ENCODE measurements at places on chromosomes 13 and 19.
A peak's percentile ranks its signal among the peaks of the same experiment; 100 is the strongest.

- DNase-seq = no peak
Observed at GRCh38 chr19:47529018-47529742, 14.3 kb upstream of the NAPA start.

GRCh38 chr13:20832861-20833260 is 59.1 kb upstream of the EEF1AKMT1 start:
- DNase-seq = no peak

- DNase-seq = no peak
Observed at GRCh38 chr19:51000981-51001380, 423 bp downstream of the KLK8 start.

DNA sequence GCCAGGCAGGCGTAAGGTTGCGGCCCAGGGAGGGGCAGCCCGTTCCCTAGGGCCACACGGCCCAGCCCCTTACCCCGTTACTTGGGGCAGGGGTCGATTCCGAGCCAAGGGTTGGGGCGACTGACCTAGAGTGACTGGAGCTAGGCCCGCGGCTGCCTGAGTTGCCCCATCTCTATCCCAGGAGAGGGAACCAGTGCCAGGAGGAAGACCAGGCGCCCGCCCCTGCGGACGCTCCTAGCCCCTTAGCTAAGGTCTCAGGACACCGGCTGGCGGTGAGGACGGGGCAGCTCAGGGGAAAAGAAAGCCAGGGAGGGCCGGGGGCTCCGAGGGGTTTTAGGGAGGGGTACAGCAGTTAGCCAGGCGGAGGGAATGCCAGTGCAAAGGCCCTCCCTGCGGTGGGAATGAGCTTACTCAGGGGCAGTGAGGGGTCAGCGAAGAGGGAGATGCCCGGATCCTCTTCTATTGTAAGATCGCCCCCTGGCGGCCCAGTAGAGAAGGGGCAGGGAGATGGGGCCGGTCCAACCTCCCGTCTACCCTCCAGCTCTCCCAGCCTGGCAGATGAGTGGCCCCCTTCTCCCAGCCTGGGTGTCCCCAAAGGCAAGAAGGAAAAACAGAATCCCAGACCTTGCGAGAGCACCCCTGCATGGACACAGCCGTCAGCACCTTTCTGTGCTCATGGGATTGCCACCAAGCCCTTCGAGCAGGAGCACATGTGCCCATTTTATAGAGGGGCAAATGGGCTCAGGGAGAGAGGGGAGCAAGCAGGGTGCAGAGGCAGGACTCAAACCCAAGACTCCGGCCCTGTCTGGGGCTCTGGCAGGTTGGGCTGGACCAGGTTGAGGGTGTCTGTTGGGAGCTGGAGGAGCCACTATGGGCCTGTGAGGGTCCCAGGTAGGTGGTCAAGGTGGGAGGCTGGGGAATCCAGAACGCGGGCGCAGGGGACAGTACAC is 16.3 kb downstream of the CILP2 start:
- no peak for DNase-seq

DNA sequence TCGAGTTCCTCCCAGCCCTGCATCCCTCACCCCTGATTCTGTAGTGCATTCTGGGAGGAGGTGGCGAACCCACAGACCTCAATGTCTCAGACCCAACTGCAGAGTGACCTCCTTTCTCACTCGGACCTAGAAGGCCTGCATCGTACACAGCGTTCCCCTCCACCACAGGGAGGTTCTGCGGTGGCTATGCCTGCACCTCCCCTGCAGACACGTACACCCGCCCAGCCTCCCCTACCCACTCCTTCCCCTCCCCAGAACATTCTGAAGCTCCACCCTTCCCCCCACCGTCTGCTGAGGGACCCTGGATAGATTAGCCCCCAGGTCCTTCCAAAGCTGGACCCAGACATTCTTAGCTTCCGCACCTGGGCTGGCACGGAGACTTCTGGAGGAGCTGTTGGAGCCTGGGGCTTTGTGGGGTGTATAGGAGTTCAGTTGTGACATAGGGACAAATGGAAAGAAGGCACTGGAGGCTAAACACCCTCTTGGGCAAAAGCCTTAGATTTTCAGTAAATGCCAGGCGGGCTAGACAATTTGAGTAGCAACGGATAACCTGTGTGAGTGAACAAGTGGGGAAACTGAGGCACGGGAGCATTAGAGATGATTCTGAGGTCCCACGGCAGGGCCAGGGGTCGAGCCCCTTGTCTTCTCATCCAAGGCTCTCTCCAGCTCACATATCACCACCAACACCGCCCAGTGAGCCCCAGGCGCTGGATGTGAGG is 420 bp upstream of the FSD1 start:
- no peak for DNase-seq

DNA sequence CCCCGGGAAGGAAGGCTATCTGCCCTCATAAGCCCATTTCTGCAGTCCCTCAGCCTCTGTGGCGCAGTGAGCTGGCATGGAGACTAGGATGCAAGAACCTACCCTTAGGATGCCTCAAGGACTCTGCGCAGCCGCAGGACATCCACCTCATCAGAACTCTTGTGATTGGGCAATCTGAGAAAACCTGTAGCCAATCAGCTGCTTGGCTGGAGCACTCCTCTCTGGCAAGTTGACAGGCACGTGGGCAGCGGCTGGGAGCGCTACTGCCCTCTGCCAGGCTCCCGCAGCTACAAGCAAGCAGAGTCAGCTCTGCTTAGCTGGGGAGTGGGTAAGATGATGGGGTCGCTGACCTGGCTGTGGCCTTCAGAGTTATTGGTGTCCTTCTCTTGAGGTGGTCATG is 1.5 kb upstream of the ECSIT start:
- peak; percentile 45 for DNase-seq

- no peak for DNase-seq
Observed at GRCh38 chr19:36679455-36679854, 8.0 kb upstream of the ZNF567 start.

DNA sequence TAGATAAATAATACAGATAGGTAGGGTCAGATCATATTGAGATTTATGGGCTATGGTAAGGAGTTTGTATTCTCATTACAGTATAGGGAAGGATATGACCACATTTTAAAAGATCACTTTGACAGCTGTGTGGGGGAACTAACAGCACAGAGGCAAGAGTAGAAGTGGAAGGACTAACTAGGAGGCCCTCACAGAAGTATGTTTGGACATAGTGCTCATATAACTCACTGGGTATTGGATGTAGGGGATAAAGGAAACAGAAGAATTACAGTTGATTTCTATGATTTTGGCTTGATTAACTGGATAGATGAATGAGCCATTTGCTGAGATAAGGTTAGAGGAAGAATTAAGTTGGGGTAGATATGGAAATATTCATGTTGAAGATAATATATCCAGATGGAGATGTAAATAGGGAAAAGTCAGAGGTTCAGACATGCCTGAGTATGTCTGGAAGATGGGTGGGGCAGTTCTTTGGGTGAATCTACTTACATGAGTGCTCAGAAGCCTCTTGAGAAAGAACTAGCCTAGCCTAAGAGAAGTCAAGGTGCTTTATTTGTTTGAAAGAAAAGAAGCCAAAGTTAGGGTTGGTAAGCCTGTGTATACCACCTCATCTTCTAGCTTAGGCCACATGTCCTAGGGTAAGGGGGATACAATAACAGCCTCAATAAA is 133.4 kb downstream of the NDFIP2 start:
- no peak for DNase-seq

GRCh38 chr13:57353831-57354230 is 186.8 kb downstream of the PRR20E start:
- DNase-seq = no peak

- no peak for DNase-seq
Observed at GRCh38 chr13:111215081-111216047, 100.3 kb downstream of the ARHGEF7 start.

- no peak for DNase-seq
Observed at GRCh38 chr13:33710924-33711323, 107.0 kb upstream of the RFC3 start.

GRCh38 chr13:99431927-99432608 is 69.2 kb upstream of the TM9SF2 start:
- no peak for DNase-seq

DNA sequence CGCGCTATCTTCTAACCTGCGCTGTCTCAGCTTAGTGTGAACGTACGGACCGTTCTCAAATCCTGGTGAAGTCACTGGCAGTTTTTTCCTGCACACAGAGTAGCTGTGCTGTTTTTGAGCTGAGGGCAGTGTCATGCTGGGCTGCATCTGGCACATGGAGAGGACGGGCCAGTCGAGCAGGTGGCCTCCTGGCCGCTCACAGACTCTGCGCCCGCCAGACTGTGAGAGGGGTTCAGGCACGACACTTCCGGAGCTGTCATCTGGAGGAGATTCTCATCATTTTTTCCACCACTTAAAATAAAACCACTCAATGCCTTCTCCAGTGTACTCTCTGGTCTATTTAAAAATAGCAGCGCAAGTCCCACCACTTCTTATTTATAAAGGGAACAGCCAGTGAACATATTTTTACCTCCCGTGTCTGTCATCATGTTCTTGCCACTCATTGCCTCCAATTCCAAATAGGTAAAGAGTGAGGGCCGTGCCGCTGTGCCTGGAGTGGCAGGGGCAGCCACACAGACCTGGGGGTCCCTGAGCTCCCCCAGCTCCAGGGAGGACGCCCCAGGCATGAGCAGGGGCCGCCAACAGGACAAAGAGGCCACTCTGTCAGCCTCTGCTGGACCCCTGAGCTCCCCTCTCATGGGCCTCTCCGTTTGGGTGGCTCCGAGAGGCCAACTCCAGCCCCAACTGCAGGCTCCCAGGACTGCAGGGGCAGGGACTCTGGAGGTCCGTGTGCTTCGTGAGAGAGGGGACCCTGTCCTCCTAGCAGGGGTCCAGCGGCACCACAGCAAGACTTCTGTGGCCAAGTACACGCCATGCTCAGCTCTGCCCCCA is 36.9 kb upstream of the GRTP1 start:
- no peak for DNase-seq

GRCh38 chr13:23905766-23906165 is 8.5 kb upstream of the C1QTNF9B start:
- DNase-seq = no peak

DNA sequence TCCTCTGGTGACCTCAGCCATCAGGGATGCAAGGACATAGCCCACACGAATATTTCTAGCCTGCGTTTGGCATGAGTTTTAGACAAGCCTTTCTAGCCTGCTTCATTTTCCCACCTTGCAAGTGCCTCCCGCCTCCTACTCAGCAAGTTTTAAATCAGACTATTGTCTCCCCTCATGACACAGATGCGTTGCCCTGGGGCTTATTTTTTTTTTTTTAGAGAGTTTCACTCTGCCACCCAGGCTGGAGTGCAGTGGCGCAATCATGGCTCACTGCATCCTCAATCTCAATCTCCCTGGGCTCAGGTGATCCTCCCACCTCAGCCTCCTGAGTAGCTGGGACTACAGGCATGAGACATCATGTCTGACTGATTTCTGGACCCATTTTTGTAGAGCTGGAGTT is 14.6 kb downstream of the GJB2 start:
- no peak for DNase-seq

DNA sequence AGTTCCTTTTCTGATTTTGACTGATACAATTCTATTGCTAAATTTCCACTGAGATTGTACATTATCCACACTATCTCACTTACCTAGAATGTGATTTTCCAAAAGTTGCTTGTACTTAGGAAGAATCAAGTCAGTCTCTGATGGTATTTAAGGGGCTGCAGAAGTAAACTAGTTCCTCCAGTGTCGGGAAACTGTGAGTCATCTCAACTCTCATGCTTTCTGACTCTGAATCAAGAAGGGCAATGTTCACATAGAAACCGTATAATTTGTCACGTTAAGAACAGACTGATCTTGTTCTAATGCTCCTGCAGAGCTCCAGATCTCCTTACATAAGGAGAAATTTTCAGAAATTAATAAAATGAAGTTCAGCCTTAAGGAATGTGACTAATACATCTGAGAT is 369.3 kb downstream of the KLF5 start:
- DNase-seq = peak; percentile 67

GRCh38 chr13:24279327-24280110 is 29.9 kb upstream of the C1QTNF9 start:
- DNase-seq = no peak

GRCh38 chr13:43134868-43135267 is 111.5 kb downstream of the DNAJC15 start:
- no peak for DNase-seq

DNA sequence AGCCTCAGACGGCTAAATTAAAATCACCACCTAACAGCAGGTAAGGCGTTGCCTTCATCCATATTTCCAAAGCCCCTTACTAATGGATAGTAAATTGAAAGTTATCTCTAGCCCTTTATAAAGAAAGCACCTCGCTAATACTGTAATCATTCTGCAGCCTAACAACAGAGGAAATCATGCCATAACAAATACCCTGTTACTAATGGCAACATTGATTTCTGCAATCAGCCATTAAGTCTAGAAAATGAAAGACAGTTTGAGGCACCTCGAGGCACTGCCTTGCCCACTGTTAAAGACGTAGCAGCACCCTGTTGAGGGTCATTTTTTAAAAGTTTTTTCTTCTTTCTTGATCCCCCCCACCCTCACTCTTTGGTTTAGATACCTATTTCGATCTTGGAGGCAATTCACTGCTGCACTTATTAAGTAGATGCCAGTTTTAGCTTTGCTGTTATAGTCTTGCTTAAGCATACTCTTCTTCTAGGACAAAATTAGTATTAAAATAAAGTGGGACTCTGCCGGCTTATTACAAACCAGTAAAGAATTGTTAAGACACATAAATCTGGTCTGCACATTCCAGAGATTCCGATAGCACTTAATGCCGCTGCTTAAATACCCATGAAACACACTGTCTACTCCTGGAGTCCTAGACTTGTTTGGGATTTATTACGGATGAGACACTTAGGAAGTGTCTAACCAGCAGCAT is 74.8 kb downstream of the ZNF536 start:
- no peak for DNase-seq

- no peak for DNase-seq
Observed at GRCh38 chr19:19215792-19216191, 4.0 kb downstream of the NCAN start.

- no peak for DNase-seq
Observed at GRCh38 chr13:19185865-19186645, 4.4 kb upstream of the TUBA3C start.

DNA sequence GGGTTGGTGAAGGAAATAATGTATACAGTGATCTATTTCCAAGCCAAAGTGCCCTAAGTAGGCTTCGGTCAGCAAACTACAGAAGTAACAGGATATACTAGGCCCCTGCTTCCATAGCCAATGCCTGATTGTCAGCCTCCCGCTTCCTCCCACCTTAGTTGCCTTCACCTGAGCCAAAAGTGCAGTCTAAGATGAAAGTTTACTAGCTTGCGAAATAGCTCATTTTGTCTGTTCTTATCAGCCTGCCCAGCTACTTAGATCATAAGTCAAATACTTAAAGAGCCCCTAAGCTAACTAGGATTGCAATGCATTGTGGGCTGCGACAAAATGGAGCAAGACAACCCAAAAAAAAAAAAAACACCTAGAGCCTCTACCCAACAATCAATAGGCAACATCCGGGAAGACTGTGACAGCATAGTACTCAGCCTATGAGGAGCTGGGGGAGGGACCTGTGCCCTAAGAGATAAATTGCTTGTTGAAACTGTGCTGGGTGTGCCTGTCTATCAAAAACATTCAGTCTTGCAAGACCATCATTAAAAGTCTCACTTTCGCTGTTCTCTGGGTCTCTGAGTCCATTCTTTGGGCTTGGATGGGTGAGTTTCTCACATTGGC is 454.7 kb upstream of the TSHZ3 start:
- DNase-seq = no peak

GRCh38 chr19:33247441-33247819 is 21.8 kb upstream of the SLC7A10 start:
- no peak for DNase-seq
